ENCODE measurements at places on chromosomes 1 and 21.

DNA sequence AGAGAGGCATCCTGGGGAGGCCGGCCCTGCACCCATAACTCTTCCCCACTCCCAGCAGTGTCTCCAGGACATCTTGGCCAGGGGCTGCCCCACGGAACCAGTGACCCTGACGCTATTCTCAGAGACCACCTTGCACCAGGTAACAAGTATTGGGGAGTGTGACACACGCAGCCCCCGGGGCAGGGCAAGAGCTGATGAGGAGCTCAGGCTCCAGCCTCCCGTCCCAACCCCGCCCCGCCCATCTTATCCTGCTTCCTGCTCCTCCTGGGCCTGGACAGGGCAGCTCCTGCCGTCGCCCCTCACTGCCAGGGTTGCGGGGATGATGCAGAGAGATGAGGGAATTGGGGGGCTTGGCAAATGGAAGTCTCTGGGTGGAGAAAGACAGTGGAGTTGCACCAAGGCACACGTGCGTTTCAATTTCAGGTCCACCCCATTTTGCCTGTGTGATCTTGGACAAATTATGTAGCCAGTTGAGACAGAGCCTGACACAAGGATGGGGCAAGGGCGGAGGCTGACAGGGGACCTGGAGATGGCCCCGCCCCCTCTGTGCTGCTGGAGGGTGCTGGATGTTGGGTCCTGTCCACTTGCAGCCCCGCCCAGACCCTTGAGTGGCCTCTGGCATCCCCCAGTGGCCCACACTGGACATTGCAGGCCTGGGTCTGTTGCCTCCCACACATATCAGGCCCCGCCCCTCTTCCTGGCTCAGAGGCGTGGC, 10.7 kb downstream of the CLCNKA start:
- peak; percentile 83 for DNase-seq

DNA sequence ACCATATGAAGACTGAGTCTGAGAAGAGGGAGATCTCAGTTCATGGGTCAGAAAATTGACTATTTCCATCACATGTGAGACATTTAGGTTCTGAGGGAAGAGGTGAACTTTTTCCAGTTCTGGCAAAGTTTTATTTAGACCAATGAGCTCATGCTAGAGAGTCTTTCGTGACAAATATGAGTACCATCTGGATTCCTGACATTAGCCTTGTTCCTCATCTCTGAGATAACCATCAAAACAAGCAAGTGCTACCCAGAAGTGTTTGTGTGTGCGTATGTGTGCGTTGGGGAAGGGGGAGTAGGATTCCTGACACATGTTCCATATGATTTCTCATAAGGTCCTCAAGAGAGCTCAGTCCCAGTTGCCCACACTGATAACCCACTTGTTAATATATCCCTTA, 120.6 kb downstream of the FASLG start:
- DNase-seq: no peak

DNA sequence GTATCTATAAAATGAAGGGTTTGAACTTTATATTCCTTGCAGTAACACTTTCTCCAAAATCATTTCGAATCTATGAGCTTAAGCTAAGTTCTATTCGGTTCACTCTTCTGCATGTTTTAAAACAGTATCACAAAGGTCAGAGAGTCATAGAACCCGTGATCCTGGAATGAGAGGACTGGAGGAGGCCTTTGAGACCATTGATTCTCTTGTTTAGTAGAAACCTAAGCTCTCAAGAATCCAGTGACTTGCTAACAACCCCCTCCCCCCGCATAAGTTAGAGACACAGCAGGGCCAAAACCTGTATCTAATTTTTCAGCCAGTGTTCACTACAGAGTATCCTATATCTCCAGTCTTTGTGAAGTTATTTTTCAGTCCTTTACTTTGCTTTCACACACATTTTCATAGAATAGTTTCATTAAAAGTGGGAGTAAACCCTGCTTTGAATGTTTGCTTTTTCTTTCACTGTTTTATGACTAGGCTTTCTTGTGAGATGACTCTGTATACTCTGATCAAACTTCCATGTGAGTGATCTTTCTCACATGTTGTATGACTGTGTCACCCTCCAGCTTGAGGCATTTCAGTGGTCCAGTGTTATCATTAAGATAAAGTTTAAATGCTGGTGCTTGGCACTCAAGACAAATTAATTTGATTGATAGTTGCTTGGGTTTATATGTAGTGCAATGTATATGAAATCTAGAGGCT, 275.4 kb upstream of the SGIP1 start:
- no peak for DNase-seq

GRCh38 chr1:184069675-184070074, 18.1 kb downstream of the TSEN15 start:
- no peak for DNase-seq
